ENCODE measurements at places on chromosomes 5 and 9.

- DNase-seq = no peak
Measured at GRCh38 chr9:98656511-98656910, 52.2 kb downstream of the GABBR2 start.

GRCh38 chr5:73780302-73781080 is 154.5 kb downstream of the ARHGEF28 start:
- no peak for DNase-seq

- DNase-seq = no peak
Measured at GRCh38 chr9:71364186-71364955, 242.9 kb upstream of the TRPM3 start.

- no peak for DNase-seq
Measured at GRCh38 chr9:6096821-6097220, 81.4 kb upstream of the RANBP6 start.

DNA sequence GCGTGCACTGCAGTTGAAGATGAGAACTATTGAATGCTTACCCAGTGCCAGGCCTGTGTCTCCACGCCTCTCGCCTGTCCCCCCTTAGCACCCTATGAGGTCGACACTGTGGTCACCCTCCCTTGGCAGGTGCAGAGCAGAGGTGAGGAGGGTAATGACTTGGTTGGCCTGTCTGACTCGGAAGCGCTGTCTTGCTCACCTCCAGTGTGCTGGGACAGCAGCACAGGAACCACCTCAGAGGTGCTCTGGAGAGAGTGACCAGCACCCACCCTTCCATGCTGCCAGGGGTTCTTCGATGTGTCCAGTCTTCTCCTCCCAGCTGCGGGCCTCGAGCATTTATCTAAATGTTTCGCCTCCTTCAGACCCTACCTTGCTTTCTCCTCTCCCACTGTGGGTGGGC is 178.3 kb upstream of the IRX2 start:
- no peak for DNase-seq

GRCh38 chr9:133362359-133363044 is 6.2 kb downstream of the SURF2 start:
- no peak for DNase-seq

Data from right forelimb (tissue), 1 donor.